ENCODE measurements at places on chromosomes 6 and 20.

DNA sequence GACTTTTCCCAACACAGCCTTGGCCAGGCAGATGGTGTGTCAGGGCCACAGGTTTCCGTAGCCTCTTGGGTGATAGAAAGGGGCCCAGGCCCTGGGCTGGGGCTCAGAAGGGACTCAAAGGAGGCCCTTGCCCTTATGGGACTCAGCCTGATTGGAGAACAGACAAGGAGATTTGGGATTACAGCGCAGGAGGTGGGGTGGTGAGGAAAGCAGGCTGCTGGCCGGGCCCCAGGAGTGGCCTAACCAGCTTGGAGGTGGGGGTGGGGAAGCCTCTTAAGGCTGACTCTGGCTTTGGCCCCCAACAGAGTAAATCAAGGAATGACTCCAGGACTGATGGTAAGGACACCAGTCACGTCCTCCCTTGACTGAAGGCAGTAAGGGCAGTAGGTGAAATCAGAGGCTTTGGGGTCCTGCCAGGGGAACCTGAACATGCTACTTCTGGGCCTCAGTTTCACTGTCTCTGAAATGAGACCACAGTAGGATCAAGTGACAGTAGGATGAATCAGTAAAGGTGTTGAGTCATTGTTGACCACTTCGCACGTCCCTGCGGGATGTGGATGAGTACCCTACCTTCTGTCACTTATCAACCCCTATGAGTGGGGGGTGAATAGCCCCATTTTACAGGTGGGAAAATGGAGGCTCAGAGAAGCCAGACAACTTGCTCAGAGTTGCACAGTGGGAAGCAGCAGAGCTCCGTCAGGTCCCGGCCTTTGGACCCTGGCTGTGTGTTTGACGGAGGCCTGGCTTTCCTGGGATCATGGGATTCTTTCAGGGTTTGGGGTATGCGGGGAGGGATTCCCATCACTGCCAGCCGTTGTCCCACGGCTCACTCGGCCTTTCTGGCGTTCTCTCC lies 4.5 kb downstream of the SNAI1 start:
- DNase-seq = peak; percentile 93

GRCh38 chr6:135283926-135284325 lies 102.8 kb downstream of the MYB start:
- no peak for DNase-seq

DNA sequence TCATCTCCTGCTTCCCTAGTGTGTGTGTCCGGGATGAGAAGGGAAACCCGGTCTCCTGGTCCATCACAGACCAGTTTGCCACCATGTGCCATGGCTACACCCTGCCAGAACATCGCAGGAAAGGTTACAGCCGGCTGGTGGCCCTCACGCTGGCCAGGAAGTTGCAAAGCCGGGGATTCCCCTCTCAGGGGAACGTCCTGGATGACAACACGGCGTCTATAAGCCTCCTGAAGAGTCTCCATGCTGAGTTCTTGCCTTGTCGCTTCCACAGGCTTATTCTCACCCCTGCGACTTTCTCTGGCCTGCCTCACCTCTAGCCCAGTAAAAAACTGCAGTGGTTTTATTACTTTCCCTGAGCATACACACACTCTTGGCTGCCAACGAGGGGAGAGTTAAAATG lies 23.9 kb upstream of the C6orf141 start:
- no peak for DNase-seq

DNA sequence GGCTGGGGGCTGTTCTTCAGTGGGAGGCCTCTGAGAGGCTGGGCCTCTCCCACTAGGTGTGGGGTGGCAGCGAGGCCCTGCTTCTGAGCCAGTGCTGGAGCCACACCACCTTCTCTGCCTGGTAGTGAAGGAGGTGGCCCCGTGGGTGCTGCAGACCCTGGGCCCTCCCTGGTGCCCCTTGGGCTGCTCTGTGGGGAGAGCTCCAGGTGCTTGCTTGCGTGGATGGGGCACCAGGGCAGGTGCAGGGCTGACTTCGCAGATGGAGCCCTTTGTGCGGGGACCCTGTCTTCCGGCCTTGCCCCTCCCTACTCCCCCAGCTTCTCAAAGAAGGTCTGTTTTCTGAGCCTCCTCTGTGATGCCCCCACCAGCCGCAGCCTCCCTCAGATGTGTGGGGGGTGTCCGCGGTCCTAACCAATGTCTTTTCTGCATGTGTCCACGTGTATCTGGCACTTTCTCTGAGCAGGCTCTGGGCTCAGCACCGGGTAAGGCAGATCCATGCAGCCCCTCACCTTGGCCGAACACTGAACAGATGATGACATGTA lies 17.2 kb upstream of the MYT1 start:
- no peak for DNase-seq

DNA sequence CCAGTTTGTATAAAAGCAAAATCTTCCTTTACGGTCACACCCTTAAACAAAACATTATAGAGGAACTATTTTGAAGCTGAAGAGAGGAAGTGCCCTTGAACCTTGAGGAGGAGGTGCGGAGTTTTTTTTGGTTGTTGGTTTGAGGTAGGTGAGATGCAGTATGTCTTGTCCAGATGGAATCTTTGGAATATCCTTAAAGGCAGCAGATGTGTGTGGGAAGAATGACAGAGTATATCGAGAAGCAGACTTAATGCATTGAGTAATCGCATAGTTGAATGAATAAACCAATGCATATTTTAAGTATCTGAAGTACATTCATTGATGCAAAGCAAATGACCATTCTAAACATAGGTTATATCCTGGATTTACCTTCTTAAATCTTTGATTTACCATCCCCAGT lies 49.9 kb downstream of the AIG1 start:
- DNase-seq = no peak

DNA sequence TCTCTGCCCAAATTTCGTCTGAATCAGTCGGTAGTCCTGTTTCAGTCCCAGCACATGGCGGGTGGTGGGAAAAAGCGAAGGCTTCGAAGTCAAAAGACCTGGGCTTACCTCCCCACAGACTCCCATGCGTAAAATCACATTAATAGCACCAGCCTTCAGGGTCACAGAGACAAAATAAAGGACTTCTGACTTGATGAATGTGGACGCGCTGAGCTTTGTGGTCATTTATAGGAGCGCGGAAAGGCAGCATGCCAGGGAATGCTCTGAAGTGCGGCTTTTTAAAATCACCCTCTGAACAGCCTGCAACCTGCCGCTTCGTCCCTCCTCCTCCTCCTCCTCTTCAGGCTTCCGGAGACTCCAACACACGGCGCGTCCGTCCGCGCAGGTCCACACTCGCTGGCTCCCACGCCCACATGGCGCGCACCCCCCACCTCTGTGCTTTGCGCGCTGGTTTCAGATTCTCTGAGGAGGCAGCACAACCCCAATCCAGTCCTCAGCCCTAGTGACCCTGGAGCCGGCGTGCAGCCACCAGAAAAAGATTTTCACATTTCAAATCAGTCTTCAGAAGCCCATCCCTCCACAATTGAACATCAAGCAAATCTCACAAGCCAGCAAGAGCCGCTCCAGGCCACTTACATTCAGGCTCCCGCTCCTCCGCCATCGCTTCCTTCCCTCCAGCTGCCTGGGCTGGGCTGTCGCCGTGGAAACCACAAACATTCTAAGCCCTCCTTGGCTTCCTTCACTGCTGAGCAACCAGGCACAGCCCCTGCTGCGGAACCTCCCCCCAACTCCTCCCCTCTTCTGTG lies at the start of gene C6orf118:
Gene C6orf118 (minus strand): TSS at position 680 of the 806 bp plus-strand sequence. CDS start 19 bp downstream, at position 661.
- DNase-seq = peak; percentile 85
